ENCODE measurements at places on chromosomes 1 and 21. TPM values are rescaled to one million over a fixed set of nuclear protein-coding genes. Genes with fewer than 3 reads are reported as not detected.

The CR1L gene
- not detected for total RNA-seq

The STUM gene
- not detected for total RNA-seq

The PEAR1 gene
- 1.5 TPM for total RNA-seq

The FCMR gene
- under 0.01 TPM for total RNA-seq

The GIPC2 gene
- 0.48 TPM for total RNA-seq

The KCNN3 gene
- under 0.01 TPM for total RNA-seq

The C21orf91 gene
- 8.7 TPM for total RNA-seq
